ENCODE measurements at places on chromosomes 12 and 14.

DNA sequence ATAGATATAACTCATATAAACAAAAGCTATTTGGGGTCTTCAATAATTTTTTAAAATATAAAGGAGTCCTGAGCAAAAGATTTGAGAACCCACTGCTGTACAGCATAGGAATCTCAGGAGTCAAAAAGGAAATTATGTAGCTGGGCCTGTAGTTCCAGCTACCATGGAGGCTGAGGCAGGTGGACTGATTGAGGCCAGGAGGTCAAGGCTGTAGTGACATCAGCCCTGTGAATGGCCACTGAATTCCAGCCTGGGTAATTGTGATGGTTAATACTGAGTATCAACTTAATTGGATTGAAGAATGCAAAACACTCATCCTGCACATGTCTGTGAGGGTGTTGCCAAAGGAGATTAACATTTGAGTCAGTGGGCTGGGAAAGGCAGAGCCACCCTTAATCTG is 10.5 kb downstream of the CERS5 start:
- no peak for DNase-seq

DNA sequence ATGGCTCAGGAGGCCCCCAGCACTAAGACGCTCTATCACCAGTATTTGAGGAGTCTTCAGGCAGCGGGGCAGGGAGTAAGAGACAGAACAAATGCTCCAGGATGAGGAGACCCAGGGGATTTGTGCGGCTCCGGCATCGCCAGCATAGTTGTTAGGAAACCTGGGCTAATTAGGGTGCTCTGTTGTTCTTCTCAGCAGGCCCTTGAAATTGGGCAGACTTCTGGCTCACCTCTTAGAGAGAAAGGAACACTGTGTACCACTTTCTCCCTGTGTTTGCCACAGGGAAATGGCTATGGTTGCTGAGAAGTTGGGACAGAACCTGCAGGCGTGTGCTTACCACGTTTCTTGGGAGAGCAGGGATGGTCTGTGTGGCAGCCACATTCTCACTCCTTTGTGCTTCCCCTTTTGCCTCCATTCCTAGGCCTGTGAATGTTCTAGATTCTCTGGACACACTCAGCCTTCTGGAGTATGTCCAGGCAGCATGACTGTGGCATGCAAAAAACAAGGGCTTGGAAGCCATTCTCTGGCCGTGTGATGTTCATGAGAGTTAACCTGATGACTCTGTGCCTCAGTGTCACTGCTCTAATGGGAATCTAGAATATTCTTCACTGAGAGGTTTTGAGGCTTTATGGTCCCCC is 109.0 kb downstream of the CHST11 start:
- DNase-seq: peak; percentile 46

GRCh38 chr12:131803961-131804521 is 24.2 kb upstream of the MMP17 start:
- DNase-seq: peak; percentile 76

GRCh38 chr14:68665792-68666204 is 127.1 kb downstream of the ZFP36L1 start:
- no peak for DNase-seq

GRCh38 chr14:79294499-79294898 is 916.8 kb downstream of the DIO2 start:
- peak; percentile 41 for DNase-seq

DNA sequence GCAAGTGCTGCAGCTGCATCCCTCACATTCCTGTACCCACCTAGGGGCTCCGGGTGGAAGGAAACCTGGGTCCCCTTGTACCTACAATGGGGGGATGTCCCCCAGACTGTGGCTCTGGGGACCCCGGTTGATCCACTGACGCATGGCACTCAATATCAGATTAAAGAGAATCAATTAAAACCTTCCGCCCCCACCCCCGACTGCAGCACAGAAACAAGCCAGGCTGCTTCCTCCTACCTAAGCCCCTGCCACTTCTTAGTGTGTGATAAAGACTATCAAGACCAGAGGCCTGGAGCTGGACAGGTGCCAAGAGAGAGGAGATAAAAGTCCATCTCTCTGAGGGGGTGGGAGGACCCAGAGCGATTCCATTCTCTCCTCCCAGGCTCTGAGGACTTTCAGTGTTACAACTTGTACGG is 28.2 kb upstream of the RPLP0 start:
- no peak for DNase-seq

- no peak for DNase-seq
These were observed 167.2 kb upstream of the ATP2B1 start for GRCh38 chr12:89875809-89876208.

DNA sequence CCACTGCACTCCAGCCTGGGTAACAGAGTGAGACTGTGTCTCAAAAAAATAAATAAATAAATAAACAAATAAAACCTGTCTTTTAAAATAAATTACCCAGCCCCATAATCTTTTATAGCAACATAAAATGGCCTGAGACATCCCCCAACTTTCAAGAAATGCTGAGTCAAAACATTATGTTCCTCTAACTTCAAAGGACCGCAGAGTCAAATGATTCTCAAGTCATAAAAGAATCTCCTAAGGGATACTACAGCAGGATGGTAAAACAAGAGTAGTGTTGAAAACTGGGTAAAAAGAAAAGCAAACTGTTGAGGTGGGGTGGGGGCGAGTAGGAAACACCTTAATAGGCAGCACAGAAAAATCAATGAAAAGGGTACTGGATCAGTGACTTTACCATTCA is 9.5 kb downstream of the BLTP3B start:
- DNase-seq: no peak

DNA sequence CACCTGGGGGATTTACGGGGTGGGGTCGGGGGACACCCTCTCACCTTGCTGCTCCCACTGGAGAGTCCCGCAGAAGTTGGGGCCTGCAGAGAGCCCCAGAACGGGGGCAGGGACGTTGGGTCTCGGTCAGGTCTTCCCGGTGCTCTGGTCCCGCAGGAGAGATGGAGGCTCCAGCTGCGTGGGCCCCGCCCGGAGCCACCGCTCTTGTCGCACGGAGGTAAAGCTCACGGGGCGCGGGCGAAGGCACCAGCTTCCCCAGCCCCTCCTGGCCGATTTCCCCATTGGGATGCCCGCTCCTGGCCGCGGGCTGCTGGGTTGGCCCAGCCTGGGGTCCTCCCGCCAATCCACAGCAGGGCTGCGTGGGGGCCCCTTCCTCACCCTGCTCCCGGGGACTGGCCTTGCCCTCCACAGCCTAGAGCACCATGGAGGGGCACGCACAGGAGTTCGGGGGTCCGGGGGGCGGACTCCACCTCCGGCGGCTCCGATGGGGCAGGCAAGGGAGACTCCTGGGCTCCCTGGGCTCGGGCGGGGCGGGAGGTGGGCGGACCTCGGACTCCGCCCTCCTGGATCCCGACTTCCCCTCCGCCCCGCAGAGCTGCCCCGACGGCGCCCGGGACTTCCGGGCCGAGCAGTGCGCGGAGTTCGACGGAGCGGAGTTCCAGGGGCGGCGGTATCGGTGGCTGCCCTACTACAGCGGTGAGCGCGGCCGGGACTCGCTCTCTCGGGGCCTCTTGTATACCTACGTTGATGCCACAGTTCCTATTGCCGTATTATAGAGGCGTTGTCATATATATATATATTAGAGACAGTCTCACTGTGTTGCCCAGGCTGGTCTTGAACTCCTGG is 8.4 kb downstream of the PAPLN start:
- DNase-seq: peak; percentile 62

GRCh38 chr12:47088021-47088944 is 8.5 kb upstream of the AMIGO2 start:
- DNase-seq: peak; percentile 38

GRCh38 chr14:103023881-103024473 is 33.4 kb downstream of the CDC42BPB start:
- no peak for DNase-seq

DNA sequence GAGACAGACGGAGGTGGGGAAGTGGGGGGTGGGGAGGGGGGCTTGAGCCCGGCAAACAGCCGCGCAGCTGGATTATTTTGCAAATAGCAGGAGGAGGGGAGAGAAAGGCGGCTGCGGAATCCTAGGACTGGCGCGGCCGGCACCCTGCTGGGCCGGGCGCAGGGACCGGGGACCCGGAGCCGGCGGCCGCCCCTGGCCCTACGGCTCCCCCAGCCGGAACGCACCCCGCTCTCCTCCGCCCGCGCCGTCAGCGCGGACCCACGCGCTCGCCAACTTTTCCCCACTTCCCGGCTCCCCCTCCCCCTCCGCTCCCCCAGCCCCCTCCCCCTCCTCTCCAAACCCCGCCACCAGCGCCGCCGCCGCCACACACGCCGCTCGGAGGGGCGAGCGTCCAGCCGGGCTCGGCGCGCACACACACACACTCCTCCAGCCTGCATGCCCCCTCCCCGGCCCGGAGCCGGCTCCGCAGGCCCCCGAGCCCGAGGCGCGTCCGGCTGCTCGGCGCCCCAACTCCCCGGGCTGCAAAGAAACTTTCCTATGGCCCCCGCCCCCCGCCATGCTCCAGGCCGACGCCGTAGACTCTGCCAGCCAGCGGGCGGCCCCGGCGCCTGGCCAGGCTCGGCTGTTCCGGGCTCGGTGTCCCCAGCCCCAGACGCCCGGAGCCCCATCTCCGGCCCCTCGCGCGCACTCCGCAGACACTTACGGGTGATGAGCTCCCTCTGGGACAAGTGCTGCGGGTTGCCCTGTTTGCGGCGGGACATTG is 1.4 kb downstream of the BCL11B start:
- DNase-seq: peak; percentile 43

- DNase-seq: no peak
These were observed 91.7 kb upstream of the SFSWAP start for GRCh38 chr12:131619106-131619642.

DNA sequence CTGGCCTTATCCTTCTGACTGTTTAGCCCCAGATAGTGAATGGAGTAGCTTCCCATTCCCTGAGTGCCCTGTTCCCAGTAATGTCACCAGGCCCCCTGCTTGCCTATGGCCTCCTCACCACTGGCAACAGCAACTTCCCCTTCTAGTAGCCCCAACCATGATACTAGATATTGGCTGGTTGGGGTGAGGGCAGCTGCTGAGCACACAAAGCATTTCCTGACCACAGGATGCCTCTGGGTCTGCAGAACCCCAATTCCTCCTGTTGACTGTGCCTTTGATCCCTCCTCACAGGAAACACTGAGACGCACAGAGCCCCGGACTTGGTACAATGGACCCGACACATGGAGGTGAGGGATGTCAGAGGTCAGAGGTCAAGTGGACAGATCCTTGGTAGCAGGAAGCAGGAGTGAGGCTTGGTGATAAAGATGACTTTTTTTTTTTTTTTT is 597 bp downstream of the SOAT2 start:
- no peak for DNase-seq

GRCh38 chr12:112514926-112515642 is 96.3 kb downstream of the PTPN11 start:
- no peak for DNase-seq

- no peak for DNase-seq
These were observed 90.3 kb downstream of the IGF1 start for GRCh38 chr12:102390068-102390467.

GRCh38 chr12:6328945-6329702 is 12.8 kb downstream of the TNFRSF1A start:
- DNase-seq: peak; percentile 8

DNA sequence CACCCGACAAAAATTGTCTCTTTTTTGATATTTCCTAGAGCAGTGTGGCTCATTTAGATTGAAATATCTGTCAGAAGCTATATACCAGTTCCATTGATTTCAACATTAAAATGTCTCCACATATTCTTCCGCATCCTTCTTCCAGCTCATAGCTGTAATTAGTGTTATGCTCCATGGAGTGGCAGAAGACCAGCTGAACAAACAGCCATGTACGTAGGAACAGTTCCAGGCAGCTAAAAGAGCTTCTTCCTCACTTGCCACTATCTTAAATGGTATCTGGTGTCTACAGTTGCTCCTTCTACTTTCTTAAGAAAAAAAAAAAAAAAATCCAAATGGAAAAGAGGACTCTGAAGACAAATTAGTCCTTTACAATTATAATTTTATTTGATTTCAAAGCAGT is 848.0 kb downstream of the DIO2 start:
- DNase-seq: no peak

- peak; percentile 81 for DNase-seq
These were observed 9.6 kb downstream of the FAIM2 start for GRCh38 chr12:49893753-49894750.

GRCh38 chr14:90815822-90816662 is at the start of gene TTC7B:
TSS of gene TTC7B (minus strand) at chr14:90816430. CDS start at chr14:90816295, 135 bp downstream.
- peak; percentile 81 for DNase-seq

DNA sequence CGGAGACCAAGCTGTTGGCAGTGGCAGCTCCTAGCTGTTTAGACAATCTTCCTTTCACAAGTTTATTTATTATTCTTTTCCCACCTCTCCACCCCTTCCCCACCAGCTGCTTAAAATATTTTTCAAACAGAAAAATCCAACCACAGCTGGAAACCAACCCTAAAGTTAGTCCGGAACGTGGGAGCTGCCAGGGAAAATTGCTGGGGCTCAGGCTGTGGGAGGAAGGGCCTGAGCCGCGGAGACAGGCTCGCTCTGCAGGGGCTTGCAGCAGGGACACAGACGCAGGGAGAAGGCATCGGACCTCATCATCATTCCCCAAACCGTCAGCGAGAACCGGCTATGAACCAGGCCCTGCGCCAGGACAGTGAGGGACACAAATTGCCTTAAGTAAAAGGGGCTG is 16.1 kb upstream of the TMEM106C start:
- no peak for DNase-seq

- no peak for DNase-seq
These were observed 16.6 kb upstream of the FBXO34 start for GRCh38 chr14:55254581-55254980.

GRCh38 chr14:81971911-81972310 is 438.3 kb upstream of the SEL1L start:
- peak; percentile 4 for DNase-seq

DNA sequence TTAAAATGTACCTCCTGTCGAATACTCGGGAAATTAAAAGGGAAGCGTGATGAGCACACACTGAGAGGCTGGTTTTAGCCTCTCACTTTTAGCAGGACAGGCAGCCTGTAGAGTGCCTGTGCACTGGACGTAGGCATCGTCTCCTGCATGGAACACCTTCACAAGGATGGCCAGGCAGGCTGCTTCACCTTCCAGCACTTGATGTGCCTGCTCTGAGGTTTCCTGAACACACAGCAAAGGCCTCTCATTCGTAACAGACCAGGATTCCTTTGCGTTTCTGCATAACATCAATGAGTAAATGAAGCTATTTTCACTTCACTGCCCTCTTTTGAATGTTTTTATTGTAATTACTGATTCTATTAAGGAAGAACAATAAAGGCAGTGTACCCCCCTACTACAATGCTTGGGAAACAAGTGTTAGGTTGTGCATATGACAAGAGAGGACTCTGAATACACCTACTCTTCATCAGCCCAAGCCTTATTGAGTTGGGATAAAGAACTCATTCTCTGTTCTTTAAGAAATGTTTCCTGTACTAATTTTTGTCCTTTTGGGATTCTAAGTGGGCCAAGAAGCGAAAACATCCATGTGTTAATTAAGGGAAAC is 1077.6 kb upstream of the FOXG1 start:
- DNase-seq: no peak

GRCh38 chr12:31687101-31687527 is 27.6 kb downstream of the ETFBKMT start:
- no peak for DNase-seq
